ENCODE measurements at places on chromosomes 5 and 9. TPM values are rescaled to one million over a fixed set of nuclear protein-coding genes. Genes with fewer than 3 reads are reported as not detected.

DNA sequence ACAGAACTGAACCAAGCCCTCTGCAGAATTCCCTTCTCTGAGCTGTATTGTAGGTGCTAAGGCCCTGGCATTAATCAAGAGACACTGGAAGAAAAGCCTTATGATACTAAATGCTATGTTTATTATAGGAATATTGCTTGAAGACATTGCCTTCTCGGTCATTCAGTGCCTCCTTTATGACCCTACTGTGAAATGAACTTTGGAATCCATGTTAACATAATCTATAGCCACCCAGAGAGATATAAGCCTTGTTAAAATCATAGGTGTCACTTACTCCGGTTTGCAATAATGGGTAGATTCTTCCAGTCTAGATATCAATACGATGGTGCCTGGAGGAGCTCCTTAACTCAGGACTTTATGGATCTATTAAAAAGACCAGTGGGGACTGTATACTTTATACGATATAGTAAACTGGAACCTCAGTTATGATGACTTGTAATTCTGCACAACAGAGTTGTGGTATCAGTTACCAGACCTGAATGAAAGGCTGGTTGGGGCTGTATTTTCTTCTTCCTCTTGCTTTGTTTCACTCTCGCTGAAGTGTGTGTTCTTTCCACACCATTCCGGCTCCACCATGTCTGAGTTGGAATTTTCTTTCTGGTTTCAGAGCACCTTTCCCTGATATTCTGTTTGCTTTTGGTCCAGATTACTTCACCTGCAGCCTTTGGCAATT is 154.5 kb downstream of the DROSHA start:
- peaks cover 9% of the 10 kb centered on the region for H3K4me1 ChIP-seq
- H3K27me3 ChIP-seq = no peaks in the 10 kb centered on the region
- no peaks in the 10 kb centered on the region for H3K36me3 ChIP-seq
- H3K4me3 ChIP-seq = no peak overlapping the region
- no peak for DNase-seq

- DNase-seq = no peak
- no peak overlapping the region for H3K27ac ChIP-seq
- H3K4me3 ChIP-seq = no peak overlapping the region
- H3K4me1 ChIP-seq = peaks cover 16% of the 10 kb centered on the region
- no peaks in the 10 kb centered on the region for H3K27me3 ChIP-seq
- no peaks in the 10 kb centered on the region for H3K36me3 ChIP-seq
Measured at GRCh38 chr5:120516805-120517204, 52.7 kb downstream of the PRR16 start.

DNA sequence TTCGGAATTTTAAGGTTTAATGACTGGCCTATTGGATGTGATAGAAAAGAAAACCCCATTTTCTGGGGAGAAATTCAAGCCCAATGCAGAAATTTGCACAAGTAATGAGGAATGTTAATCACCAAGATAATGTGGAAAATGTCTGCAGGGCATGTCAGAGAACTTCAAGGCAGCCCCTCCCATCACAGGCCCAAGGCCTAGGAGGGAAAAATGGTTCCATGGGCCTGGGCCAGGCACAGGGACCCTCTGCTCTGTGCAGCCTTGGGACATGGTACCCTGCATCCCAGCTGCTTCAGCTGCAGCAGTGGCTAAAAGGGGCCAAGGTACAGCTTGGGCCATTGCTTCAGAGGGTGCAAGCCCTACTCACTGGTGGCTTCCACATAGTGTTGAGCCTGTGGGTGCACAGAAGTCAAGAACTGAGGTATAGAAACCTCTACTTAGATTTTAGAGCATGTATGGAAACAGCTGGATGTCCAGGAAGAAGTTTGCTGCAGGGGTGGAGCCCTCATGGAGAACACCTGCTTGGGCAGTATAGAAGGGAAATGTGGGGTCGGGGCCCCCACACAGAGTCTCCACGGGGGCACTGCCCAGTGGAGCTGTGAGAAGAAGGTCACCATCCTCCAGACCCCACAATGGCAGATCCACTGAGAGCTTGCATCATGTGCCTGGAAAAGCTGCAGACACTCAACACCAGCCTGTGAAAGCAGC is 12.2 kb downstream of the FBXO10 start:
- no peak overlapping the region for H3K27ac ChIP-seq
- no peak overlapping the region for H3K4me3 ChIP-seq
- H3K4me1 ChIP-seq = peaks cover 9% of the 10 kb centered on the region
- no peaks in the 10 kb centered on the region for H3K36me3 ChIP-seq

Gene SH3RF2
- 1.1 TPM for total RNA-seq
